ENCODE measurements at places on chromosomes 1 and 21. TPM values are rescaled to one million over a fixed set of nuclear protein-coding genes. Genes with fewer than 3 reads are reported as not detected.

DNA sequence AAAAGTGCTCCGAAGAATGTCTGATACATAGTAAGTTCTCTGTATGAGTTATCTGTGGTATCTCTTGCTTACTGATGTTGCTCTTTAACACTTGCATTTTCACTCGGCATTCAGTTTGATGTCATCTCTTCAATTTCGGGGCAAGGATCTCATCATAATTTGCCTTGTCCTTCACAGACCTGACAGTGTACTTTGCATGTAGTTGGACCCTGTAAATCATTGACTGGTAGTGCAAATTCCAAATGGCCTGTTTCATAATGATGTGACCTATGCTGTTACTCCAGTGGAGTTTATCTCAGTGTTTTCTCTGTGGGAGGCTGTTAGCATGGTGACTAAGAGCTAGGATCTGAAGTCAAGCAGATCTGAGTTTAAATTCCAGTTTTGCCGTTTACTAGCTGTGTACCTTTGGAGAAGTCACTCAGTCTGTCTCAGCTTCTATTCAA, 34.2 kb upstream of the ABCD3 start:
- DNase-seq, result no peak

DNA sequence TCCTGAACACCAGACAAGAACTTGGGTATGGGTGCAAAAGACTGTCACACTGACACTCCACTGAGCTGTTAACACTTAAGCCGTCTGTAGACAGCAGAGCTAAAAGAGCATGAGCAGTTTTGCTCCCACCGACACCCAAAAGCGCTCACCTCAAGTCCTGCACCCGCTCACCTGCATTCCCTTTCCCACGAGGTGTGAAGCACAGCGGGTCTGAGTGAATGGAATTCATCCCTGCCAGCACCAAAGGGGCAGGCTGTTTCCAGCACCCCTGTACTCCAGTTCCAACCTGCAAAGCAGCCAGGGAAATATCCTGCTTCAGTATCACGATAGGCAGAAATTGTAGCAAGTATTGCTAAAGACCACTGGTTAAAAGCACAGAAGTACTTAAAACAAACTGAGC, 28.8 kb downstream of the KRTAP21-3 start:
- DNase-seq, result no peak

- DNase-seq, result no peak
These were observed 13.6 kb downstream of the BATF3 start for GRCh38 chr1:212686069-212686468.

DNA sequence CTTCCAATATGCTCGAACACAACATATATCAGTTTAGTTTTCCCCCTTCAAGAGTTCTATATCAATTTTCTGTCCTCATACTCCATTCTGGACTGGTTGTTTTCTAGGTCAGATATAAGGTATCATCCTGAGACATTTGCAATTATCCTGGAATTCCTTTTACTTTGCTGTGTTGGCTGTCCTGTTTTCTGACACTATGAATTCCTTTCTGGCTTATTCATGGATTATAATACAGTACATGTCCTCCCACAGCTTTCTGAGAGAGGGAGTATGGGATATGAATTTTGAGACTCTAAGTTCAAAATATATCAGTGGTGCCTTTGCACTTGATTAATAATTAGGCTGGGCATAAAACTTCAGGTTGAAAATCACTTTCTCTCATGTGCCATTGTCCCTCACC, 11.9 kb downstream of the PHTF1 start:
- DNase-seq, result no peak

The SH2D1B gene
- total RNA-seq, result 0.33 TPM

GRCh38 chr1:9402256-9402616, 109.5 kb downstream of the SPSB1 start:
- DNase-seq, result no peak

The MFSD2A gene
- total RNA-seq, result 3.0 TPM

The HSD3B1 gene
- not detected for total RNA-seq

DNA sequence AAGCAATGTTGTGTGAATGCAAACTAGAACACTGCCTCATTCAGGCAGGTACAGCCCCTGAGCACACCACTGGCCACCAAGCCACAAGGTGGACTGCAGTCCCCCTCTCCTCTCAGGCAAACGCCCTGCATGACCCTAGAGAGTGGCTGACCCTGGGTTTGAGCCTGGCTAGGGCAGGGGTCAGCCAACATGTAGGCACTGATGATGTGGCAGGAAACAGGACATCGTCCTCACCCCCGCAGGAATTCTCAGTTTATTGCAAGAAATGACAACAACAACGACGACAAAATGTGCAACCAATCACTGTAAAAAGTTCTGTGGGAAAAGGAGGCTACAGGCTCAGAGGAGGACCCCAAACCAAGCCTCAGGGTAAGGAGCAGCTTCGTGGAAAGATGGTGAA, 81.3 kb downstream of the OMA1 start:
- no peak for DNase-seq
